ENCODE measurements at places on chromosomes 13 and 19.

DNA sequence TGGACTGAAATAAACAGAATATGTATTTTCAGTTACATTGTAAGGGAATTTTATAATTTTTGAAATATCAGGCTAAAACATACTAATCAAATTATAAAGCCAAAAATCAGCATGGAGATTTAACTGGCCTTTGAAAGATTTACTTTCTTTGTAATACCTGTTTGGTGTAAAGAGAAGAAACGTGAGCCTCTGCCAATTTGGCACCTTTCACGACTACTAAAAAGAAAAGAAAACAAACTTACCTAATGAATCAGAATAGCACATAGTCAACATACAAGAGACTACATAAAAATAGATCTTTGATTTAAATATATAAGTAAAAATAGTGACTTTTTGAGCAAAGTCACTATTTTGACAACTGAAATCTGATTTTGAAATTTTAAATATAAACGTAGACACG, 87.4 kb downstream of the RBM26 start:
- DNase-seq: no peak

DNA sequence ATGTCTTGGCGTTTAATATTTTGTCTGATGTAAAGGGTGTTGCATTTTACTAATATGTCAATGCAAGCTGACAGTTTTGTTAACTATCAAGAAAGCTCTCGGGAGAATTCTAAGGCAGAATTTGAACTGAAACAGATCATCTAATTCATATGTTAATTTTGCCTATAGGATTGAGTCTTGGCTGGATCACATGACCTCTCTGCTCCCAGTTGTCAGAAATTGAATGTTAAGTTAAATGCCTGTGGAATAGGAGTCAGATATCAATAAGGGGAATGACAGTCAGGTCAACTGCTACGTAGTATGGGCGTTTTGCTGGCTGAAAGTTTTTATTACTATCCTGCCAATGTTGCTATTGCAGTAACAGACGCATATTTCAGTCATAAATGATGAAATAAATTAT, 358.5 kb downstream of the MYO16 start:
- DNase-seq: no peak

GRCh38 chr19:5804516-5805461, at the start of gene NRTN:
TSS of gene NRTN (plus strand) at chr19:5805067. CDS start at chr19:5824166, 19,099 bp downstream.
- DNase-seq: peak; percentile 47

DNA sequence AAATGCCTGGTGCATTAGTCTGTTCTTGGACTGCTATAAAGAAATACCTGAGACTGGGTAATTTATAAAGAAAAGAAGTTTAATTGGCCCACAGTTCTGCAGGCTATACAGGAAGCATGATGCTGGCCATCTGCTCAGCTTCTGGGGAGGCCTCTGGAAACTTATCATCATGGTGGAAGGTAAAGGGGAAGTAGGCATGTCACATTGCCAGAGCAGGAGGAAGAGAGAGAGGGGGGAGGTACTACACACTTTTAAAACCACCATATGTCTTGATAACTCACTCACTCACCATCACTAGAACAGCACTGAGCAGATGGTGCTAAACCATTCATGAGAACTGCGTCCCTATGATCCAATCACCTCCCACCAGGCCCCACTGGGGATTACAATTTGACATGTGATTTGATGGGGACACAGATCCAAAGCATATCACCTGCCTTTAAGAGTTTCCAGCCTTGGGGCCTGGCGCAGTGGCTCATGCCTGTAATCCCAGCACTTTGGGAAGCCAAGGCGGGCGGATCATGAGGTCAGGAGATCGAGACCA, 219.0 kb downstream of the KATNAL1 start:
- no peak for DNase-seq

DNA sequence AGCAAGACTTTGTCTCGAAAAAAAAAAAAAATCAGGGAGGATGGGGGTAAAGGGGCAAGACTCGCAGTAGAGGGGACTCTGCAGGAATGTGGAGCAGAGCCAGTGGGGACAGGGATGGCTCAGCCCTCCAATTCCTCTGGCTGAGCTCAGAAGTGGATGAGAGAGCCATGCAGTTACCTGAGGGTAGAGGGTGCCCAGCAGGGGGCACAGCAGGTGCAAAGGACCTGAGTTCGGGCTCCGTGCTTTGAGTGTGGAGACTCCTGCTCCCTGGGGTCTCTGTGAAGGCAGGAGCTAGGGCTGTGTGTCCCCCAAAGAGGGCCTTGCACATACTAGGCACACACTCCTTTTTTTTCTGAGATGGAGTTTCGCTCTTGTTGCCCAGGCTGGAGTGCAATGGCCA, 7.7 kb downstream of the DOCK6 start:
- no peak for DNase-seq

GRCh38 chr19:40294560-40294959, 9.4 kb upstream of the AKT2 start:
- no peak for DNase-seq

DNA sequence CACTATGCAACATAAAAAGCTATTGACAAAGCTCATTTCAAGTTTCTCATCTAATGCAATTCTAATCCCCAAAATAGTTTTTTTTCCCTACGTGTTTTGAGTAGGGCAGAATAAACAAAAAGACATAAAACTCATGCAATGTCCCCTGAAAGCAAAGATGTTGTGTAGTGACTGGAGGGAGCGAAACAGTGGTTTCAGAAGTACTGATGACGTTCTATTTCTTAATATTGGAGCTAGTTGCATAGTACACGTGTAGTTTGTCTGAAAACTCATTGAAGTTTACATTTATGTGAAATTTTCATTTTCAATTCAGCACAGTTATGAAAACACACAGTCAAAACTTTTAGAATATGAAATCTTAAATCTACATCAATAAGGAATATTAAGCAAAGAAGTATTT, 31.6 kb downstream of the USP12 start:
- no peak for DNase-seq

DNA sequence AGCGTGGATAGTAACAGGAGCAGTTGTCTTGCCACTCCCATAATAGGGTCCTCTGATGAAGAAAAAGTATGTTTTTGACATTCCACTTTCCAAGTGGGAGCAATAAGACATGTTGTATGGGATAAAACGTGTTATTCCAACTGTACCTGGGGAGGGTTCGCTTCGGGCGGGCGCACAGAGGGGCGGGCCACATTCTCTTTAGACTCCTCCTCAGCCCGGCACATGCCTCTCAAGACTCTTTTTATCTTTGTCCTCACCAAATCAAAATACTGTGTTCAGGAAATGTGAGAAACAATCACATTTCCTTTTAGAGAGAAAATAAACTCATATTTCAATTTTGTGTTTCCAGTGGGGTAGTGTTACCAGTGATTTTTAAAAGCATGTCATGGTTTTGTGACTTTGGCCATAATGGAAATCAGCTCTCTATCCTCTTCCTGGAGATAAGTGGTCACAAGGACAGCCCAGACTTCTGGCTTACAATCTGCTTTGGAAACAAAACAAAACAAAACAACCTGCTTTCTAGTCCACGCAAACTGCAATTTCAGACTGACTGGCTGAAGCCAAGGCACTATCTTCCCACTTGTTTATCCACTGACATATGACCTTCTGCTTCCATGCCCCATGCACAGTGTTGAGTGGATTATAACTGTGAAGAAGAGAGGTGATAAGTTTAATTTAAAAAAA, 276.1 kb downstream of the NALCN start:
- no peak for DNase-seq

DNA sequence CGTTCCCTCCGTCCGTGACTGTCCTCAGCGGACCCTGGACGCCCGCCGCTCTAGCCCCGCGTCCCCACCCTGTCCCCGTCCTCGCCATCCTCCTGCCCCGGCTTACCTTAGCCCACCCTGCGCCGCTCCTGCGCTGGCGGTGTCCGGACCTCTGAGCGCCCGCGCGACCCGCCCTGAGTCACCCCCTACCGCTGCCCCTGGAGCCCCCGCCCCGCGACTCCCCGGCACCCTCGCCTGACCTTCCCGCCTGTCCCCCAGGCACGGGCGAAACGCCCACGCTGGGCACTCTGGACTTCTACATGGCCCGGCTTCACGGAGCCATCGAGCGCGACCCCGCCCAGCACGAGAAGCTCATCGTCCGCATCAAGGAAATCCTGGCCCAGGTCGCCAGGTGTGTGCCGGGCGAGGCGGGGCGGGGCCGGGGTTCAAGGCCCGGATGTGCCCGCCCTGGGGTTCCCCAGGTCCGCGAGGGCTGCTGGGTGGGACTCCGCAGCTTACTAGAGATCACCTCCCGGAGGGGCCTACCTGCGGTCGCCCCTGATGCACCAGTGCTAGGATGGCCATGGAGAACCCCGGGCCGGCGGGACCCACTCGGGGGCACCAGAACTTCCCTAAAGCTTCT, 5.1 kb downstream of the HMG20B start:
- DNase-seq: no peak

GRCh38 chr19:11963566-11964355, 1.1 kb upstream of the ZNF763 start:
- DNase-seq: peak; percentile 62

Measured in T-cell (primary cell).